Activated CD4-positive, alpha-beta T cell treated with anti-CD3 and anti-CD28 coated beads, Interleukin-2, amount 10 ng/mL, durations not matched to agents 7 days and 5 days (primary cell): ENCODE measurements at places on chromosomes 7 and 10. TPM values are rescaled to one million over a fixed set of nuclear protein-coding genes. Genes with fewer than 3 reads are reported as not detected.
A peak's percentile ranks its signal among the peaks of the same experiment; 100 is the strongest.

The TUBB8 gene
- not detected for total RNA-seq

- H3K4me1 ChIP-seq: no peaks in the 10 kb centered on the region
- no peaks in the 10 kb centered on the region for H3K36me3 ChIP-seq
- DNase-seq: no peak
- no peak overlapping the region for H3K27ac ChIP-seq
These were observed 1212.8 kb downstream of the REEP3 start for GRCh38 chr10:64733980-64734379.

GRCh38 chr7:29866490-29866930, 60.2 kb downstream of the WIPF3 start:
- H3K36me3 ChIP-seq: no peaks in the 10 kb centered on the region
- DNase-seq: no peak
- no peak overlapping the region for H3K27ac ChIP-seq
- H3K4me1 ChIP-seq: no peaks in the 10 kb centered on the region
- peaks cover 12% of the 10 kb centered on the region for H3K27me3 ChIP-seq
- no peak overlapping the region for H3K4me3 ChIP-seq

GRCh38 chr7:26508481-26508880, 216.8 kb downstream of the SNX10 start:
- peaks cover 7% of the 10 kb centered on the region for H3K27me3 ChIP-seq
- no peak for DNase-seq
- H3K4me1 ChIP-seq: no peaks in the 10 kb centered on the region
- H3K4me3 ChIP-seq: no peak overlapping the region
- no peaks in the 10 kb centered on the region for H3K36me3 ChIP-seq

GRCh38 chr7:139895141-139895829, 66.2 kb downstream of the TBXAS1 start:
- H3K27me3 ChIP-seq: no peaks in the 10 kb centered on the region
- H3K4me1 ChIP-seq: no peaks in the 10 kb centered on the region
- H3K36me3 ChIP-seq: no peaks in the 10 kb centered on the region
- H3K27ac ChIP-seq: no peak overlapping the region
- no peak overlapping the region for H3K4me3 ChIP-seq

DNA sequence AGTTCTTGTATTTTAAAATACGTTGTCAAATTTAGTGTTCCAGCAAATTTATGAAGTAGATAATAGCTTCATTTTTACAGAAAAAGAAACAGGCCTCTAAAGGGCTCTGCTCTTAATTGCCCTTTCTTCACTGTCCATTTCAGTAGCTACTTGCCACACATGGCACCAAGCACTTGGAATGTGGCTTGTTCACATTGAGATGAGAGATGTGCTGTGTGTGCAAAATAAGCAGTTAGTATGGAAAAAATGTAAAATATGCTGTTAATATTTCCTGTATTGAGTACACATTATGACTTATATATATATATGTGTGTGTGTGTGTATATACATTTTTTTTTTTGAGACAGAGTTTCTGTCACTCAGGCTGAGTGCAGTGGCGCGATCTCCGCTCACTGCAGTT, 19.5 kb downstream of the RBM33 start:
- H3K36me3 ChIP-seq: peaks cover 43% of the 10 kb centered on the region
- H3K27me3 ChIP-seq: no peaks in the 10 kb centered on the region

- H3K4me3 ChIP-seq: no peak overlapping the region
- H3K27ac ChIP-seq: peak overlapping the region; percentile 87
- no peaks in the 10 kb centered on the region for H3K36me3 ChIP-seq
- DNase-seq: no peak
- peaks cover 14% of the 10 kb centered on the region for H3K4me1 ChIP-seq
These were observed 111.6 kb downstream of the MAD1L1 start for GRCh38 chr7:2120841-2121830.

DNA sequence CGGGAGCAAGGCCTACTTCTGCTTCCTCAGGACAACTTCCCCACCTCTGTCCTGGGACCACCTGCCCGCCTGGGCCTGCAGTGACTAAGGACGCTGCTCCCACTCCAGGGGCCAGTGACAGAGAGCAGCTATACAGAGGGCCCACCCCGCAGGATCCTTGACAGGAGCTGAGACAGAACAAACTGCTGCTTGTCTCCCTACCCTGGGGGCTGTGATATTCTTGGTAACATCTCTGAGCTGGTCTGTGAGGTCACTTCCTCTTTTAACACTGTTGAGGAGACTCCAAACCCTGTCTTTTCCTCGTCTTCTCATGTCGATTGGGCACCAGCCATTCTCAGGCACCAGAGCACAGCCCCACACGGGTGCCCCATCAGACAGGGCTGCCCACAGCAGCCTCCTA, 6.9 kb upstream of the MRPS24 start:
- H3K27me3 ChIP-seq: no peaks in the 10 kb centered on the region
- H3K36me3 ChIP-seq: peaks cover 43% of the 10 kb centered on the region
- no peak overlapping the region for H3K4me3 ChIP-seq
- no peak overlapping the region for H3K27ac ChIP-seq
- DNase-seq: no peak
- H3K4me1 ChIP-seq: no peaks in the 10 kb centered on the region

GRCh38 chr7:87188930-87189329, 30.6 kb downstream of the TMEM243 start:
- peaks cover 66% of the 10 kb centered on the region for H3K36me3 ChIP-seq
- no peak overlapping the region for H3K4me3 ChIP-seq
- H3K4me1 ChIP-seq: peaks cover 6% of the 10 kb centered on the region
- H3K27me3 ChIP-seq: no peaks in the 10 kb centered on the region

DNA sequence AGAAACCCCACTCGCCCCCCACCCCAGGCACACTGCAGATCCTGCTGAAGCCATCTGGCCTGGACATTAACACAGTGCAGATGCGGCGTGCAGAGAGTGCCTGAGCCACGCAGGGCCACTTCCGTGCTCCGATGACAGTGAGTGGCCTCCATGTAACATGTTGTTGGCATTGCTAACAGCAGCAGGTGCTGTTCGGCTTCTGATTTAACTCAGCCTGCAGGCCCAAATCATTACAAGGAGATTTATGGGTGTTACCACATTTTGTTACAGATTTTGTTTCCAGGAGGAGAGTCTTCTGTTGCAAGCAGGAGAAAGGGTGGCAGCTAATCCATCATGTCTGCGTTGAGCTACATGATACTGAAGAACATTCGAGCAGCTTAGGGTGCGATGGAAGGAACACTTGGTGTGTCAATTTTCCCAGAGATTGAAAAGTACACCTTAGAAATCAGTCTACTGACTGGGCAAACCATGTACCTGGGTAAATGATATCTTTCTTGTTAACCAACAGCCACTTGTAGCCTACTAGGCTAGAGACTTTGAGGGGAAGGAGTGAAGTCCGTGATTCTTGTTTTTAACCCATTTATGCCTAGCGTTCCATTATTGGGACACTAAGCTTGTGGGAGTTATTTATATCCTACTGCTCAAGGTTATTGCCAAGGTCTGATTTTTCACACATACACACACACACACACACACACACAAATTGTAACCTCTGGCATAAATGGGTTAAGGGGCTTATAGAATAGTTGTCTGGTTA, 90.0 kb downstream of the JCAD start:
- H3K27ac ChIP-seq: no peak overlapping the region
- H3K4me3 ChIP-seq: no peak overlapping the region
- no peaks in the 10 kb centered on the region for H3K4me1 ChIP-seq

- no peak overlapping the region for H3K27ac ChIP-seq
- H3K36me3 ChIP-seq: peaks cover 1% of the 10 kb centered on the region
- no peaks in the 10 kb centered on the region for H3K27me3 ChIP-seq
- H3K4me1 ChIP-seq: peaks cover 12% of the 10 kb centered on the region
- H3K4me3 ChIP-seq: no peak overlapping the region
These were observed 12.3 kb downstream of the STX1A start for GRCh38 chr7:73707045-73707631.

GRCh38 chr7:129494041-129494440, 8.3 kb upstream of the SMKR1 start:
- no peak overlapping the region for H3K27ac ChIP-seq
- H3K36me3 ChIP-seq: peaks cover 5% of the 10 kb centered on the region
- H3K4me1 ChIP-seq: peaks cover 32% of the 10 kb centered on the region
- H3K27me3 ChIP-seq: no peaks in the 10 kb centered on the region
- DNase-seq: peak; percentile 16
- H3K4me3 ChIP-seq: no peak overlapping the region

DNA sequence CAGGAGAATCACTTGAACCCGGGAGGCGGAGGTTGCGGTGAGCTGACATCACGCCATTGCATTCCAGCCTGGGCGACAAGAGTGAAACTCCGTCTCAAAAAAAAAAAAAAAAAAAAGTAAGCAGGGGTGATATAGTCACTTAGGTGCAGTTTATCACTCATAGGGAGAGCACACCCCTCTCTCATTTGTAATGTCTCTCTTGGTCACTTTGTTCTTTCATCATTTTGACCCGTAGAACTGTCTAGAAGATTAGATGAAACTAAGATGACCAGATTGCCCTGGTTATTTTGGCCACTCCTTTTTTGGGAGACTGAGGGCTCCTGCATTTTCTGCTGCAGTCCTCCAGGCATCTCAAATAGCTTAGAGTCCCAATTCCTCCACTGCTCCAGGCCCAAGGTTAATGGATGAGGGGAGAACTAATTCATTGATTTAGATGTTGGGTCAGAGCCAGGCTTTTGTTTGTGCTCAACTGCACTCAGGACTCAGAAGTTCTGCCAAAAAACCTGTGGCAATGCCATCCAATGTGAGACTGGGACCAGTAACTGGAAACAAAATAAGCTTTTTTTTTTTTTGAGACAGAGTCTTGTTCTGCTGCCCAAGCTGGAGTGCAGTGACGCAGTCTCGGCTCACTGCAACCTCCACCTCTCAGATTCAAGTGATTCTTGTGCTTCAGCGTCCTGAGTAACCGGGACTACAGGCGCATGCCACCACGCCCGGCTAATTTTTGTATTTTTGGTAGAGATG, 50.0 kb upstream of the CAMK1D start:
- no peaks in the 10 kb centered on the region for H3K36me3 ChIP-seq
- no peak for DNase-seq
- H3K4me1 ChIP-seq: no peaks in the 10 kb centered on the region

- H3K27ac ChIP-seq: no peak overlapping the region
- no peak overlapping the region for H3K4me3 ChIP-seq
- H3K36me3 ChIP-seq: peaks cover 2% of the 10 kb centered on the region
- no peaks in the 10 kb centered on the region for H3K27me3 ChIP-seq
- no peak for DNase-seq
These were observed 8.6 kb downstream of the SMIM30 start for GRCh38 chr7:113109718-113110117.
